ENCODE measurements at places on chromosomes 12 and 14.

DNA sequence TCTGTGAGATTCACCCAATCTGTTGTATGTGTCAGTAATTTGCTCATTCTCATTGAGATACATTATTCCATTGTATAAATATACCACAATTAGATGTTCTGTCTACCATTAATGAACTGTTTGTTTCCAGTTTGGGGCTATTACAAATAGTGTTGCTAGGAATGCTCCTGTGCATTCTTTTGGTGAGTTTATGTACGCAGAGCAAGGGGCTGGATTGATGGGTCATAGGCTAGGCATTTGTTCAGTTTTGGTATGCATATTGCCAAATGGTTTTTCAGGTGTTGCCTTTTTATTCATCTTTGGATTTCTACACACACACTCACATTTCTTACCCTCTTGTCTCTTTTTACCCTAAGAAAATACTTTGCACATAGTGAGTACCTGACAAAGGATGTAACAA, 93.4 kb downstream of the GPATCH2L start:
- no peak for DNase-seq

DNA sequence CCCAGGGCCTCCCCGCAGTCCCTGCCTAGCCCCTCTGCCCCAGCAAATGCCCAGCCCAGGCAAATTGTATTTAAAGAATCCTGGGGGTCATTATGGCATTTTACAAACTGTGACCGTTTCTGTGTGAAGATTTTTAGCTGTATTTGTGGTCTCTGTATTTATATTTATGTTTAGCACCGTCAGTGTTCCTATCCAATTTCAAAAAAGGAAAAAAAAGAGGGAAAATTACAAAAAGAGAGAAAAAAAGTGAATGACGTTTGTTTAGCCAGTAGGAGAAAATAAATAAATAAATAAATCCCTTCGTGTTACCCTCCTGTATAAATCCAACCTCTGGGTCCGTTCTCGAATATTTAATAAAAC, 2.2 kb downstream of the HOXC6 start:
- DNase-seq: no peak

DNA sequence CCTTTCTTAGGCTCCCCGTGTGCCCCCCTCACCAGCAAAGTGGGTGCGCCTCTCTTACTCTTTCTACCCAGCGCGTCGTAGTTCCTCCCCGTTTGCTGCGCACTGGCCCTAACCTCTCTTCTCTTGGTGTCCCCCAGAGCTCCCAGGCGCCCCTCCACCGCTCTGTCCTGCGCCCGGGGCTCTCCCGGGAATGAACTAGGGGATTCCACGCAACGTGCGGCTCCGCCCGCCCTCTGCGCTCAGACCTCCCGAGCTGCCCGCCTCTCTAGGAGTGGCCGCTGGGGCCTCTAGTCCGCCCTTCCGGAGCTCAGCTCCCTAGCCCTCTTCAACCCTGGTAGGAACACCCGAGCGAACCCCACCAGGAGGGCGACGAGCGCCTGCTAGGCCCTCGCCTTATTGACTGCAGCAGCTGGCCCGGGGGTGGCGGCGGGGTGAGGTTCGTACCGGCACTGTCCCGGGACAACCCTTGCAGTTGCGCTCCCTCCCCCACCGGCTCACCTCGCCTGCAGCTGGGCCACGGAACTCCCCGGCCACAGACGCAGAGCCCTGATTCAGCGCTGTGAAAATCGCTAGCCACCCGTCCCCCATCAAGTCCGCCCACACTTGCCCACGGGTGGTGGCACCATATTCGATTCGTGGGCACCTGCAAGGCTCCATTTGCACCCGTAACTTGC, 1.3 kb downstream of the TMEM233 start:
- DNase-seq: no peak

GRCh38 chr14:95564060-95564459, 29.2 kb downstream of the GLRX5 start:
- DNase-seq: no peak

- no peak for DNase-seq
Measured at GRCh38 chr12:93621986-93622385, 49.5 kb downstream of the SOCS2 start.

- no peak for DNase-seq
Measured at GRCh38 chr14:54877703-54878021, 25.0 kb downstream of the GCH1 start.

DNA sequence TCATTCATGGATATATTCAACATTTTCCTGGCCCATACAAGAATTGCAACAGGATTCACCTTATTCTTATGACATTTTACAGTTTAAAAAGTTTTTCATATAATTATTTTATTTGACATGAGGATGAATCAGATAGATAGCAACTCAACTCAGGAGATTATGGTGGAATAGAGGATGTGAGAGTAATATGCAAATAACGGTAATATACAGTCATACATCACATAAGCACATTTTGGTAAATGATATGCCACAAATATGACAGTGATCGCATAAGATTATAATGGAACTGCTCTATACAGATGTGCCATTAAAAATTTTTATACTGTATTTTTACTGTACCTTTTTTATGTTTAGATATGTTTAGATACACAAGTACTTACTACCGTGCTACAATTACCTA, 24.1 kb upstream of the CRADD start:
- DNase-seq: no peak

GRCh38 chr14:77622366-77622961, 6.0 kb upstream of the SPTLC2 start:
- DNase-seq: no peak

DNA sequence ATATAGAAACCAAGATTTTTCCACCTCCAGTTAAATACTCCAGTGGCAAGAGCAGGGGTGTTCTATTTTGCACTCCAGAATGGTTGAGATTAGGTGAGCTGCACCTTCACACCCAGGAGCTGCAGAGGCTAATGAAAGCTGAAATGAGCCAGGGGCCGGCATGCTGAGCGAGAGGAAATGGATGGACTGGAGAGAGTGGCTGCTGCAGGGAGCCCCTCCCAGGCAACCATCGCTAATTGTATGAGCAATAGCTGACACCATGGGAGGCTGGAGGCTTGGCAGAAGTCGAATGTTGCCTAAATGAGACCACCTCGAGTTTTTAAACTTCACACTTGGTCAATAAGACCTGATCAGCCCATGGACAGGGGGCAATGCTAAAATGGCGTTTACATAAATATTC, 301.8 kb upstream of the TMPO start:
- no peak for DNase-seq

GRCh38 chr12:40551466-40551865, 140.8 kb upstream of the CNTN1 start:
- DNase-seq: no peak

DNA sequence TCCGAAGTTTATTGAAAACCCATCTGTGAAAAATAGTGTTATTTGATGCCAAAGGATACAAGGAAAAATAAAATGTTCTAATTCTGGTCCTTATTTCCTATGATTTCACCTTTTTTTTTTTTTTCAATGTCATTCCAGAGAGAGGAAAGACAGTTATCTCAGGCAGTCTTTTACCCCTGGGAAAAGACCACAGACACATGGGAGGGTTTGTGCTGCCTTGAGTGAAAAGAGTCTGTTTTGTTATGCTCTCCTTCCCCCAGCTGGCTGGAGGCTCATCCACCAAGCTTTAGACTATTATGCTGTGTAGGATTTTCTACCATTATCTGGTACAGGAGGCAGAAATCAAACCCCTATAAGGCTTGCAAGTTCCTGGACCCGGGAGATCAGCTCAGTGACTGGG, 151.8 kb downstream of the CRADD start:
- DNase-seq: no peak

DNA sequence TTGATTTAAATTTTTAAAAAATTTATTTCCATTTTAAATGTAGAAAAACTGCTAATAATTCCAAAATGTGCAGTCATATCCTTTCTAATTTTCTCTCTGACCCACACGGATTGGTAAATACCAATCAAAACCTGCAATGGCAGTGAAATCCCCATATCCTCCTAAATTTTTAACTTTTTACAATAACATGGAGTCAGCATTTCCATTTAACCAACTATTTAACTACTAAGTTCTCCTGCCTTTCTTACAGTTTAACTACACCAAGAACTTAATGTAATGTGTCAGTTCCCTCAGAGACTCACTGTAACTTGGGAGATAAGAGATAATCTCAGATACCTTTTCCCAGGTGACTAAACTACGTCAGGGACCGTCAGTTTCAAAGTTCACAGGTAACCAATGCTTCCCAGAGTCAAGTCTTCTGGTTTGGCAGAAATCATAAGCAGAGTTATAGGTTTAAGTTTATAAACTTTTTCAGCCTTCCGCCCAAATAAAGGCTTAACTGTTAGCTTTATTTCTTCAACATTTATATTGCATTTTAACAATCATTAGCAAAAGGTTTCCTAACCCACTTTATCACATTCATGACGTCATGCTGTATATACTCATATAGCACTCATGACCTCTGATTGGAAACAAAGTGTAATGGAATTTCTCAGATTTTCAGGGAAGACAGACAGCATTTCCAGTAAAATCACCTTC, 7.6 kb downstream of the KRAS start:
- DNase-seq: no peak

- no peak for DNase-seq
Measured at GRCh38 chr14:54116972-54117371, 160.3 kb upstream of the BMP4 start.

DNA sequence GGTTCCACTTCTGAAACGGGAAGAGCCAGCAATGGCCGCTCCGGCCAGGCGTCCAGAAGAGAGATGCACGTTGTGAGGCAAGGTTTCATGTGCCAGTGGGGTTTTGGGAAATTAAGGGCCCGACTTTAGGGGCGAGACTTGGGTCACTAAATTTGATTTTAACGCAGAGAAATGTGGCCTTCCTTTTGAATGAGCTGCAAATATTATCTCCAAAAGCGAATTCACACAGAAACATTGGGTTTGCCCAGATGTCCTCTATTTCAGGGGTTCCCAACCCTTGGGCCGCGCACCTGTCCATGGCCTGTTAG, 2.3 kb upstream of the RNASE4 start:
- DNase-seq: no peak

DNA sequence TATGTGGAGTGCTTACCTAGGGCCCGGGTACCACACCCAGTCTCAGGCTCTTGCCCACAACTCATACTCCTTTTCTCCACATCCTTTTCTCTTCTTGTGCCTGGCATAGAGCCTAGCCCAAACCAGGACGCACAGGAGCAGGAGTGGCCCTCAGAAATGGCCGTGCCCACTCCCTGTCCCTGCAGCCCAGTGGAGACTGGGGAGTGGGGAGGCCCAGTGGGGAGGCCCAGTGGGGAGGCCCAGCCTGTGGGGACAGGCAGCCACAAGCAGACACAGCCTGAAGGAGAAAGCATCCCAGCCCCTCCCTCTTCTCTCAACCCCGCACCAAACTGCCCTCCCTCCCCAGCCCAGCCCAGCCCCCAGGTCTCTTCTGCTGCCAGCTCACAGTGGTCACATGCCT, 196.8 kb downstream of the KIF26A start:
- no peak for DNase-seq

- peak; percentile 4 for DNase-seq
Measured at GRCh38 chr14:61025251-61026223, 44.5 kb downstream of the SLC38A6 start.

- DNase-seq: no peak
Measured at GRCh38 chr14:33790996-33791395, 159.9 kb downstream of the EGLN3 start.

DNA sequence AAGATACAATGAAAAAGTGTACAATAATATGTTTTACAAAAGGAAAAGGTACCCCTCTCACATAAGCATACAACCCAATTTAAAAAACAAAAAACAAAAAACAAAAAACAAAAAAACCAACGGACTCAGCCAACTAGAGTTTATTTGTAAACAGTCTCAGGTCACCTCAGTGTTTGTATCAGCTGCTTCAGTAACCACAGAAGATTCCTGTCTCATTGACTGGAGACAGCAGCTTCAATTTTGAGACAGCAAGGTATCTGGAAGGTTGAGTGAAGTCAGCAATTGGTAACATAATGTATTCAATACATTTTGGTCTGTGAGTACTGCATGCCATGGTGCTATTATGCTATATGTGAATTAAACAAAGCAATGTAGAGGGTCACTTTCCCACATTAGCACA, 201.7 kb downstream of the AKAP6 start:
- no peak for DNase-seq

- no peak for DNase-seq
Measured at GRCh38 chr12:58602736-58603135, 317.6 kb downstream of the LRIG3 start.

GRCh38 chr14:50402965-50403364, 6.3 kb upstream of the CDKL1 start:
- no peak for DNase-seq

- no peak for DNase-seq
Measured at GRCh38 chr14:61326847-61327246, 5.5 kb downstream of the PRKCH start.

GRCh38 chr12:121112496-121112895, 20.2 kb upstream of the P2RX7 start:
- DNase-seq: no peak

DNA sequence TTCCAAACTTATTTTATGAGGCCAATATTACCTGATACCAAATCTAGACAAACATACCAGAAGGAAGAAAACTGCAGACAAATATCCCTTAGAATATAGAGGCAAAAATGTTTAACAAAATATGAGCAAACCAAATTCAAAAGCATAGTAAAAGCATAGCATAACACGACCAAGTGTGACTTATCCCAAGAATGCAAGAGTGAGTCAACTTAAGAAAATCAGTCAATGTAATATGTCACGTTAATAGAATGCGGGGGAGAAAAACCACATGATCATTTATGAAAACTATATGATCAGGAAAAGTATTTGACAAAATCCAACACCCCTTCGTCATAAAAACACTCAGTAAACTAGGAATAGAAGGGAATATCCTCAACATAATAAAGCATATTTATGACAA, 217.3 kb downstream of the ADGRD1 start:
- DNase-seq: no peak

DNA sequence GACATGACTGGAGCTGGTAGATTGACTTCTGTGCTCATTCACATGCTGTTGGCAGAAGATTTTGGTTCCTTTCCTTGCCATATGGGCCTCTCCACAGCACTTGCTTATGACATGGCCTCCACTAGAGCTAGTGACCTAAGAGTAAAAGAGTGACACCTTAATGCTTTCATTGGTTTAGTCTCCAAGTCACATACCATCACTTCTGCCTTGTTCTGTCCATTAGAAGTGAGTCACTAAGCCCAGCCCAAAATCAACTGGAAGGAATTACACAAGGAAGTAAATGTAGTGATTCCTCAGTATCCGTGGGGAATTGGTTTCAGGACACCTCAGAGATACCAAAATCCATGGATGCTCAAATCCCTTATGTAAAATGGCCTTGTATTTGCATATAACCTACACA, 81.3 kb downstream of the PPHLN1 start:
- DNase-seq: no peak

All from stimulated activated CD8-positive, alpha-beta memory T cell treated with anti-CD3 and anti-CD28 coated beads, Interleukin-4, amount 100 ng/mL, for 24 hours (primary cell).